Neural crest cell (in vitro differentiated cells): ENCODE measurements at places on chromosomes 4 and X. TPM values are rescaled to one million over a fixed set of nuclear protein-coding genes. Genes with fewer than 3 reads are reported as not detected.

GRCh38 chrX:118221733-118222132, 105.1 kb upstream of the KLHL13 start:
- DNase-seq: no peak

DNA sequence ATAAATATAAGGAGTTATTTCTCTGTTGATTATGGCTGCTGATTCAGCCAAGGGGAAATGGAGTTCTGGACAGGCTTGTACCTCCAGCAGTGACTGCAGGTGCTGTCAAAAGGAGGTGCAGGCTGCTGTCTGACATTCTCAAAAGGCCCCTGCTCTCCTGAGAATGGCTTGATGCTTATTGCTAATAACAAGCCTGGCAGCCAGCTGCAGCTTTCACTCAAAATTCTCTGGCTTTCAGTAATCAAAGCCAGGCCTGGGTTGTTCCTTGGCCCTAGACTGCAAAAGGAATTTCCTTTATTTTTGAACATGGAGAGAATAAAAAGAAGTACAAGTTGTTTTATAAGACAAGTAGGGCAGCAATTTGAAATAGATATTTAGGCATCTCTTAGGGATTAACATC, 575.9 kb downstream of the MID1IP1 start:
- DNase-seq: no peak

- no peak for DNase-seq
These were observed 30.1 kb downstream of the GABRB1 start for GRCh38 chr4:47061435-47061834.

DNA sequence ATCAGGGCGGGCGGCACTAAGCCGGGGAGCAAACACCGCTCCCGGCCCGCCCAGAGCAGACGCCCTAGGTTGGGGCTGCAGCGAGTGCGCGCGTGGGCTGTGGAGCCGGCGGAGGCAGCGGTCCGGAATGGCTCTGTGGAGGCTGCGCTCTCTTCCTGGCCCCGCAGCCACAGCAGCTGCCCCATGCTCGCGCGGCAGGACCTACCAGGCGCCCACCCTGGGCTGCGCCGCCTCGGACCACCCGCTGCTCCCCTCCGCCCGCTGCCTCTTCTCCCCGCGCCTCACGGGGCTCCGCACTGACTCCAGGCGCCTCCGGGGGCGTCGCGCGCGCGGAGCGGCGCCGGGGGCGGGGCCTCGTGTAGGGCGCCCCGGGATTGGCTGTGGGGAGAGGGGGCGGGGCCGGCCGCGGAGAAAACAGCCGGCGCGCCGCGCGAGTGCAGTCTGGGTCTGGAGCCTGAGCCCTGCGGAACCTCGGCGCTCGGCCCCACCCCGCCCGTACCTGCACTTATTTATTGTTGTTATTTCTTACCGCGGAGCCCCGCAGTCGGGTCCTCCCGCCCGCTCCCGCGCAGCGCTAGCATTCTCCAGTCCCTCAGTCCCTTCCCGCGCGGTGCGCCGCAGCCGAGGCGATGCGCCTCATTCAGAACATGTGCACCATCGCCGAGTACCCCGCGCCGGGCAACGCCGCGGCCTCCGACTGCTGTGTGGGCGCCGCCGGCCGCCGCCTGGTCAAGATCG, at the start of gene RASL11B:
Gene RASL11B, plus strand, starts transcription at position 439 of the 738 bp plus-strand sequence. Its CDS starts 191 bp downstream, at position 630.
- peak; percentile 82 for DNase-seq

- no peak for DNase-seq
These were observed 70.2 kb upstream of the NUDT6 start for GRCh38 chr4:122992641-122993040.

DNA sequence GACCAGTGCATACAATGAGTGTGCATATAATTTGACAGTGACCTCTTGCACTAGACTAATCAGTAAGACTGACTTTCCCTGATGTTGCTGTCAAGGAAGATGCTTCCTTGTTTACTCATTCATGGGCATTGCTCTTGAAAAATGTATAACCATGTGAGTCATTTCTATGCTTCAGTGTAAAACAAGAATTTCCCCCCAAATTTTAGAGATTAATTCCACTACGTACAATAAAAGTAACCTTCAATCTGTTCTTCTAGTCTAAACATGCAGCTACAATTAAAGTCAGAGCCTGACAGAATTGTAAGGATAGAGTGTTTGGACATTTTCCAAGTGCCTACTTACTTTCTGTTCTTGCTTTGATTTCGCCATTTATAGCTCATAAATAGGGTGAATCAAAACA, 935.7 kb downstream of the RAPGEF2 start:
- no peak for DNase-seq

DNA sequence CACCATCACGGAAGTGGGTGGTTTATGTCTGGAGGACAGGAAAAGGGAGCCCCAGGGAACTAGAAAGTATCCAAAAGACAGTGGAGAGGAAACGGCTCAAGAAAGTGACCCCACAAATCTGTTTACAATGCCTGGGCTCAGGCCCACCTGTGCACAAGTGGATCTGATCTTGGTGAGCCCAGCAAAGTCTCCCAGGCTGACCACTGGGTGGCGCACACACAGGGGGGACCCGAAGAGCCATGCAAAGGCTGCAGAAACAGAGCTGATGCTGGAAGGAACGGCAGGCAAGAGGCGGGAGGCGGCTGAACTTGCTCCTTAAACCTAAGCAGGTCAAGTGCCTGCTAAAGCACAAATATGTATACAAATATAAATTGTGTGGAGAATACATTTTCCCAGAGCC, 9.6 kb downstream of the HAUS7 start:
- DNase-seq: peak; percentile 61

CHRDL1 gene
- total RNA-seq: 14.3 and 15.7 TPM in 2 replicates

- no peak for DNase-seq
These were observed 12.4 kb downstream of the WWC2 start for GRCh38 chr4:183111452-183111885.

DNA sequence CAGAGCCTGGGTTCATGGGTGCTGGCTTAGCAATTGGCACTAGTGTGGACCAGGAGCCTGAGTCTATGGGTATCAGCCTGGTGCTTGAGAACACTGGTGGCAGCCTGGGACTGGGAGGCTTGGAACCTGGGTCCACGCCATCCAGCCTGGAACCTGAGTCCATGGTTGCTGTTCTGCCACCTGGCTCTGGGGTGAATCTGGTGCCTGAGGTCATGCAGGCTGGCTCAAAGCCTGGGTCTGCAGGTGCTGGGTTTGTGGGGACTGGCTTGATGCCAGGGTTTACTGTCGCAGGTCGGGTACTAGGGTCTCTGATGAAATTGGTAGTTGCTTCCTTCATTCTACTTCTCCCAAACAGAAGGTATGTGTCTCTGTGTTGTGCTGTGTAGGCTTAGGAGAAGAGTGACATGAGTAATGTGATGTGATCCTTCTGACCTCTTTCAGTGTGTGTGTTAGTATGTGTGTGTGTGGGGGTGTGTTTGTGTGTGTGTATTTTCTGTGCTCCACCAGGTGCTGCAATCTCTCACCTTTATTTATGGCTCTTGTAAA, 517.0 kb upstream of the EPHA5 start:
- DNase-seq: no peak

DNA sequence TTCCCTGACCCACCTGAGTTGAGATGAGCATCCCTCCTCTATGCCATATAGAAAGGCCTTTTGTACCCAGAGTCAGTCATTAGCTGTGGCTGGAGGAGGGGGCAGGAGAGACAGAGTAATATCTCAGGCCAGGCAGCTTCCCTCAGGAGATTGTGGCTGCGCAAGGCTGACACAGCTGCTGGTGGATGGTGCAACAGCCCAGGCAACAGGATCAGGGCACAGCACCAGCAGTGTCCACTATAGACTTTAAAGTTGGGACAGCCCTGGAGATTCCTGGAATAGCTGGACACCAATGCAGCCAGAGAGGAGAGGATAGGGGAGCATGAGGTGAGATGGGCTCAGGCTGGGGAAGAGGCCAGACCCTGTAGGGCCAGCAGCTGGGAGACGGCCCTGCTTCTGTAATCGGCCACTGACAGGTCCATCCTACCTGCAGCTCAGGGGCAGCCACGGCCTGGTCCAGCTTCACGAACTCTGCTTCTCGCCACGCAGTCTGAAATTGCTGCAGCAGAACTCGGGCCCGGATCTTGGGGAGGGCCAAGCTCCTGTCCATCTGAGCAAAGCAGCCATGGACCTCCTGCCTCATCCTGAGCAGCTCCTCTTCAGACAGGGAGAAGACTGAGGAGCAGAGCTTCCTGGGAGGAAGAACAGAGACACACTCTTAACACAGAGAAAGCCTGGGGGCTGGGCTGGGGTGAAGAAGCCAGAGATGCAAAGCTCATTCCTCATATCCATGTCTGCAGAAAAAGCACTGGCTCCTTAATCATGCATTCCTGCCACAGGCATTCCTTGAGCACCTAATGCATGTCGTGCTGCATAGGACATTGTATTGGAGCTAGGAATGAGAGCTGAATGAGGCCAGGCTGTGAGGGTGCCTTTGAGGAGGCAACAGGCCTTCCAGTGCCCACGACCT, 90.1 kb downstream of the EVC2 start:
- DNase-seq: no peak

DNA sequence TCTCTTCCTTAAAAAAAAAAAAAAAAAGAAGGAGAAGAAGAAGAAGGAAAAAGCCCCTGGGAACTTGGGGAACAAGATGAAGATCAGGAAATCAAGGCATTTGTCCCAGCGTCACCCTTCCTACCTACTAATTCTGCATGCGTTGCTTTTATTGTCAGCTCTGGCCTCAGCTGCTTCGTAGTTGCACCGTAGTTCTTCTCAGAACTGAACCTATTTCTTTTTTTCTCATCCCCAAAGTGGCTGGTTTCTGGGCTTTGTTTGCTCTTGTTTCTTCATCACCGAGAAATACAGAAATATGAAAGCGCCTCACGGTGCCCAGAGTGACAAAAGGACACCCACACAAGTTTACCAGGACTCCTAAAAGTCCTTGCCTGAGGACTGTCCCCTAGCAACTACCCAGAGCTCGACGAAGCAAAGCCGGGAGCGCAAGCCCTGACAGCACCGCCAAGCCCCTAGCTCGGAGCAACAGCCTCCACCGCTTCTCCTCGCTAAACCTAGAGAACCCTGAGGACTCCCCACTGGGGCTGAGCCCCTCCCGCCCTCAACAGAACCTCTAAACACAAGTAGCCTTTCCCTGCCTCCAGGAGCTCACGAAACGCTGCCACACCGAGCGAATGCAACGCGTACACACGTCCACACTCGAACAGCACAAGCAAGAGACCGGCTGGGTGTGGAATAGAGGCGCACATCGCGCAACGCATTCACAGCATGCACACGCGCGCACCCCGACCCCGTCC, 710 bp downstream of the PRKG2 start:
- peak; percentile 12 for DNase-seq

DNA sequence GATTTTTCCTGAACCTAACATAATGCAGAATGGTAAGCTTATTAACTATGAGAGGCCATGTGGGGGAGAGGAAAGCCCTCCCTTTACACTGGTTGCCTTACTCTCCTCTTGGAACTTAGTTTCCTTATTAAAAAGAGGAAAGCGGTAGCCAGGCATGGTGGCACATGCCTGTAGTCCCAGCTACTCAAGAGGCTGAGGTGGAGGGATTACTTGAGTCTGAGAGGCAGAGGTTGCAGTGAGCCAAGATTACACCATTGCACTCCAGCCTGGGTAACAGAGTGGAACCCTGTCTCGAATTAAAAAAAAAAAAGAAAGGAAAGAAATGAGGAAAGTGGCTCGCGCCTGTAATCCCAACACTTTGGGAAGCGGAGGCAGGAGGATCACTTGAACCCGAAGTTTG, 2.0 kb downstream of the FAM47E start:
- DNase-seq: no peak

DNA sequence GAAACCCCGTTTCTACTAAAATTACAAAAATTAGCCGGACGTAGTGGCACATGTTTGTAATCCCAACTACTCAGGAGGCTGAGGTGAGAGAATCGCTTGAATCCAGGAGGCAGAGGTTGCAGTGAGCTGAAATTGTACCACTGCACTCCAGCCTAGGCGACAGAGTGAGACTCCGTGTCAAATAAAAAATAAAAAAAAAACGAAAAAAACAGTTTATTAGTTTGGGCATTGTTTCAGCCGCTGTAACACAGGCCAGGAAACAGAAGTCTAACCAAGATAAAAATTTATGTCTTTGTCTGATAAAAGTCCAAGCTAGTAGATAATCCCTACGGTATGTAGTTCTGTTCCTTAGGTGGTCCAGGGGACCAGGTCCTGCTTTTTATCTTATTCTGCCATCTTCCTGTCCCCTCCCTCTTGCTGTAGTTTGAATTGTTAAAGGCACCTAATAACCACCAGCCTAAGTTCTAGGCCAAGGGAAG, 21.4 kb downstream of the USO1 start:
- DNase-seq: no peak

F8A2 gene
- not detected in 2 replicates for total RNA-seq

PDGFC gene
- total RNA-seq: 18.9 and 19.1 TPM in 2 replicates

RAB40AL gene
- 0.59 and 0.68 TPM in 2 replicates for total RNA-seq

DNA sequence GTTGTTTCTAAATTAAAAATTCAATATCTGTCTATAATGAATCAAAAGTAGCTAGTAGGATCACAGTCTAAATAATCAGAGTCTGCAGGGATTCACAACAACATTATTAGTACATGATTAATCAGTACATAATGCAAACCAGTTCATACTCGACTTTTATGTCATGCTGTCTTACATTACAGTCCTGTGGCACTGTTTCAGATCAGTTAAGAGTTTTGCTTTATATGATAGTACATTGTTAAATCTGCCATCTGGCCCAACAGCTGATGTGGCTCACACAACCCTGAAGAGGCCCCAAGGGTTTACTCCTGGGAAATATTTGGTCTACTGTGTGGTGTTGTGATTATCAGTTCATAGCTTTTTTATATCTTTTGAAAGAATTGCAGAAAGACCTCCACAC, 247.1 kb upstream of the ETNPPL start:
- DNase-seq: no peak

GRCh38 chrX:129006491-129006890, 516.8 kb downstream of the SMARCA1 start:
- DNase-seq: no peak

DNA sequence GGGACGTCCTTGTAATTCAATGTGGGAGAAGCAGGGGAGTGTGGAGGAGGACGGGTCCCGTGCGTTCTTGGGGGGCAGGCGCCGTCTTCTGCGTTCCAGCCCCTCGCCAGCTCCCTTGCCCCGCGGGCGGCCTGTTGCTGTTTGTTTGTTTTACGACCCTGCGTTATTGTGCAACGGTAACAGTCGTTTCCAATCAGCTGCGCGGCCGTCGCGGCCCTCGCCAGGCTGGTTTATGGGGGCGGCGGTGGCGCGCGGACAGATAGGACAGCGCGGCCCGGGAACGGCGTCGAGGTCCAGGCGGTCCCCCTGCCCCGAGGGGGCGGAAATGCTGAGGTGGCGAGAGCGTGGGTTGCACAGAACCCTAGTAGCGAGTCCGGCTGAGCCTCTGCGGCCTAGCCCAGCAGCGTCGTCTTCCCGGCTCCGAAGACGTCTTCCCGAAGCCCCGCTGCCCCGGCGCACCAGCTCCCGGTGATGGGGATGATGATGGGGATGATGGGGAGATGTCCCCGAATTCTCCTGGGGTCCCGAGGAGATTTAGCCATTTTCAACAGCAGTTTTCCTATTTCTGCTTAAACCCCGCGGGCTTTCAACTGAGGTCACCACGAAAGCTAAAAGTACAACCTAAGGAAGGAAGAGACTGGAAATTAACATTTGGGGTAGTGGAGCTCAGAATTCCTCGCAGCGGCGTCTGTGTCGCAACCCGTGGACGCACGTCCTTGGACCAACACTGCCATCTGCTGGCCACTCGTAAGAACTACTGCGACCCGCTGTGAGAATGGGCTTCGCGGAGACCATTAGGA, 4.8 kb downstream of the PDGFRA start:
- peak; percentile 74 for DNase-seq

KIAA1210 gene
- not detected in 2 replicates for total RNA-seq

OPRPN gene
- not detected in 2 replicates for total RNA-seq

MCF2 gene
- total RNA-seq: 0.23 and 0.34 TPM in 2 replicates
